Stimulated activated CD8-positive, alpha-beta memory T cell treated with anti-CD3 and anti-CD28 coated beads, Interleukin-2, amount 100 ng/mL, for 48 hours (primary cell): ENCODE measurements at places on chromosomes 5 and 9.

DNA sequence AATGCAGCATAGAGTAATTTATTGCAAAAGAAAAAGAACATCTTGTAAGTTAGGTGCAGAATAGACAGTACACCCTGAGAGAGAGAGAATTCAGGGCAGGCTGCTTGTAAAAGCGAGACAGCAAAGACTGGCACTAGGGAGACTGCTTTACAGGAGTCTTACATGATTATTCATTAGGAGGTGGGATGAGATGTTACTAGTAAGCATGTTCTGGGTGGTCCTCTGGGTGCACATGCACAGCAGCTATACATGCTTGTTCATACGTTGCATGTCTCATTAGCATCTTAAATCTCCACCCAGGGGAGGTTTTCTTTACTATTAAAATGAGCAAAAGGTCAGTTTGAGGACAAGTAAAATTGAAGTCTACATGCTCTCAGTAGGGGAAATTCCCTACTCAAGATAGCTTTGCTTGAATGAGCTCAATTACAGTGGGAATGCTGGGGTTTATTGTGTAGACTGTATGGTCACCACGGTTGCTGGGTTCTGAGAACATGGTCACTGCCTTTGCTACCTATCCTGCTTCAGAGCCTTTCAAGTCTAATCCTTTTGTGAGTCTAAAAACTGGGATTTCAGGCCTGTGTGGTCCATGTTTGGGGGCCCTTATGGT, 60.6 kb downstream of the RGS7BP start:
- DNase-seq, result no peak

- no peak for DNase-seq
Observed at GRCh38 chr9:107488375-107489143, 1.0 kb downstream of the KLF4 start.

- DNase-seq, result no peak
Observed at GRCh38 chr9:96084331-96084734, 208.8 kb downstream of the ERCC6L2 start.

GRCh38 chr5:103436656-103437055, 125.9 kb downstream of the NUDT12 start:
- no peak for DNase-seq

DNA sequence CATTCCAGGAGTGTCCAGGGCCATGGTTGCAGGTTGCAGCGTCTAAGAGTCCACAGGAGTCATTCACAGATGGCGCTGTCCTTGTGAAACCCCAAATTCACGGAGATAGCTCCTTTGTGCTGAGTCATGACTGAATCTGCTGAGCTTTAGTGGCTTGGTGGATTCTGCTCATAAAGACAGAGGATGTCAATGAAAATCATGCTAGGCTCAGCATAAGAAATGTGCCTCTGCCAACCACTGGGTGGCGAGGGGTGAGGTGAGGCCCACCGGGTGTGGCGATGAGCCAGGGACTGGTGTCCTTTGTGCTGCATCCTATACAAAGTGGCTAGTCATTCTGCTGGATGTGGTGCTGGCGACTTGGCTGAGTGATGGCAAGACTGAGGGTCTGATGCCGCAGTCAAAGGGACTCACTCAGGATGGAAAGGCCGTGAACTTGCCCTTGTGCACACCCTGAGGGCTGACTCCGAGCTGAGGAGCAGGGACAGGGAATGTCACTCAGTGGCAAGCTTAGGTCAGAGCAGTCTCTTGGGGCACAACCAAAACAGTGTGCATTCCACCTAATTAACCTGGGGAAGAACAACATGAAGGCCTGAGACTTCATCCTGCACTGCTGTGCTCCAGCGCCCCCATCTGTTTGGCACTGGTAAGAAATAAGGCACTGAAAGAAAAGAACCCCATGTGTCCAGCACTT, 71.5 kb downstream of the DAP start:
- peak; percentile 8 for DNase-seq

DNA sequence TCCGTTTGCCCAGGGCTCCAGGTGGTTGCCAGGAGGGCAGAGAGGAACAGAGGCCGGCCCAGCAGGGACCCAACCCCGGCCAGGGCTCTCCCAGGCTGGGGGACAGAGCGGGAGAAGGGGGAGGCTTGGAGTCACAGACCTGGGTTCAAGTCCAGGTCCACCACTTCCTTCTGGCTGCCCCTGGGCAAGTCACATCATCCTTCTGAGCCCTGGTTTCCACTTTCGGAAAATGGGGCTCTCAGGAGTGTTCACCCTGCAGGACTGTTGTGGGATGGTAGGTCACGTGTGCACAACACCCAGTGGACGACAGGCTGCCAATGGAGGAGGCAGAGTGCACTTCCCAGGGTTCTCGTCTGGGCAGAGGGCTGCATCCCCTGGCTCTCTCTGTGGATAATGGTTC, 245.4 kb downstream of the PBX3 start:
- DNase-seq, result no peak

GRCh38 chr9:83456226-83456625, 82.0 kb downstream of the FRMD3 start:
- DNase-seq, result no peak

DNA sequence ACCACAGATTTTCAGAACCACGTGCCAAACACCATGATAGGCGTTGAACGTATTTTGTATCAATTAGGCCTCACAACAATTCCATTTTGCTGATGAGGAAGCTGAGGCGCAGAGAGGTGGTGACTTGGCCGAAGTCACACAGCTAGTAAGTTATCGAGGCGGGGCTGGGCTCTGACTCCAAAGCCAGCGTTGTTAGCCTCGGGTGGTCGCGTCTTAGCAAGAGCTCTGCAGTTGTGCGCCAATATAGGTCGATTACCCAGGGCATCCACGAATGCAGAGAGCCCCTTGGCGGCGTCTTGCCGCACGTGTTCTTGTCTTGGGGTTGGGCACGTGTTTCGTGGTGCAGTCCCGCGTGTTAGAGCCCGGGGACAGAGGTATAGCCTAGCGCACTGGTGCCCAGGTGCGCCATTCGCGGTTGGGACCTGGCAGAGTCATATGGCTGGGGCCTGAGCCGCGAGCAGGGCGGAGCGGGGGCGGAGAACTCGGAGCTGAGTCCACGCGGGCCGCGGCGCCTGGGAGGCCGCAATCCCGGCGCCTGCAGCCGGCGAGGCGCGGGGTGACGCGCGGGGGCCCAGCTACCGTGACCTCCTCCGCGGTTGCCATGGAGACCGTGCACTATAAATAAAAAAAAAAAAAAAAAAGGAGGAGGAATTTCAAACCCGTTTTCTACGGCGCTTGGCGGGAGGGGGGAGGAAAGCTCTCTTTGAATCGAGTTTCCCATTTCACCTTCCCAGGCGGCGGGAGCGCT, 62.3 kb downstream of the CXXC5 start:
- peak; percentile 30 for DNase-seq

DNA sequence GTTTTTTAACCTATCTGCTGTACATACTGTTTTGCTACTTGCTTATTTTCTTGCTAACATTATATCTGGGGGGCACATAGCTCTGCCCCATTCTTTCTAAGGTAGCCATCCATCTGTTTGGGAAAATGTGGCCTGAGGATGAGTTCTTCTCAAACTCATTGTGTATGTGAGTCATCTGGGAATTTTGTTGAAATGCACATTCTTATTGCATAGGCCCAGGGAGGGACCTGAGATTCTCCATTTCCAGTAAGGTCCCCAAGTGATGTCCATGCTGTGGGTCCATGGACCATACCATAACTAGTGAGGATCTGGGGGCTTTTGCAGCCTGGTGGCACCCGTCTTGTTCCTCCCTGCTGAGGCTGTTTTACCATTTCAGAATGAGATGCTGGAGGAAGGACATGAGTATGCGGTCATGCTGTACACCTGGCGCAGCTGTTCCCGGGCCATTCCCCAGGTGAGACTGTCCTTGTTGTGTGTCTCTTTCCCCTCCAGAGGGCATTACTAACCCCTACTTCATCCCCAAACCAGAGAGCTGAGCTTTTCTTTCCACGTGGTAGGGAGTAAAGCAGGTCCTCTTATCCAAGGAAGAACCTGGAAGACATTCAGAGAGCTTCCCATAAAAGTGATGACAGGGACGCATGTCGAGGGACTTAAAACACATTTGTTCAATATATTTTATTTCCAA, 28.6 kb downstream of the CYFIP2 start:
- no peak for DNase-seq

- DNase-seq, result no peak
Observed at GRCh38 chr5:32713770-32714381, 2.8 kb downstream of the NPR3 start.

GRCh38 chr9:96061293-96061987, 185.9 kb downstream of the ERCC6L2 start:
- DNase-seq, result no peak

DNA sequence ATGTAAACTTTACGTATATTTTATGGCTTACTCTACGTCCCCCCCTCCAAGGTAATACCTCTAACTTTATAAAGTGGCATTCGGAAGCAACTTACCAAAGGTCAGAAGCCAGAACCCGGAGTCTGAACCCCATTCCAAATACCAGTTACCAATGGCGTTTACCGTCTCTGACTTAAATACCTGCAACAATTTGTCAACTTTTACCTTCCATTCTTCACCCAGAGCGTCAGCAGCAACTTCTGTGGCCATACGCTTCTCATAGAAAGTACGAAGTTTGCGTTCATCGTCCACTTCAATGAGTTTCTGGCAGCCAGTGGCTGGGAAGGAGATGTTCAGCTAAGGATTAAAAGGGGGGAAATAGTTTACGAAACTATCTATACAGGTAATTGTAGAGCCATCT, 753 bp downstream of the RPS6 start:
- no peak for DNase-seq

- DNase-seq, result no peak
Observed at GRCh38 chr5:407051-407450, 35.9 kb upstream of the EXOC3 start.

GRCh38 chr5:177309351-177310191, 2.1 kb downstream of the MXD3 start:
- peak; percentile 66 for DNase-seq

DNA sequence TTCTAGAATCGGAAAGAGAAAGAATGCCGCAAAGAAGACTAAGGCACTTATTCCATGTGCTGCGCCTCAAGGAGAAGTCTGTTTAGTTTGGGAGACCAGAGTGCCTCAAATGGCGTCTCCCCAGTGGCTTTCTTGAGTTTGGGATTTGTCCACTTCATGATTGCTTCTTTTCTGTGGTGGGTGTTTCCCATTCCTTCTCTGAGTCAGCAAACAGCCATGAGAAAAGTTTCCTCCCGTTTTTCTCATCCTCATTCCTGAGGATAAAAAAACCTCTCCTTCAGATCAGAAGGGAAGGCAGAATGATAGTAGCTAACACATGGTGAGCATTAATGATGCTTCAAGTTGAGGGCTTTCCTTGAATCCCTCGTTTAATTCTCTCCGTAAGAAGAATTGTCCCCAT, 275.9 kb upstream of the WWC1 start:
- no peak for DNase-seq

GRCh38 chr5:157267761-157268480, 2.0 kb downstream of the CYFIP2 start:
- DNase-seq, result no peak

DNA sequence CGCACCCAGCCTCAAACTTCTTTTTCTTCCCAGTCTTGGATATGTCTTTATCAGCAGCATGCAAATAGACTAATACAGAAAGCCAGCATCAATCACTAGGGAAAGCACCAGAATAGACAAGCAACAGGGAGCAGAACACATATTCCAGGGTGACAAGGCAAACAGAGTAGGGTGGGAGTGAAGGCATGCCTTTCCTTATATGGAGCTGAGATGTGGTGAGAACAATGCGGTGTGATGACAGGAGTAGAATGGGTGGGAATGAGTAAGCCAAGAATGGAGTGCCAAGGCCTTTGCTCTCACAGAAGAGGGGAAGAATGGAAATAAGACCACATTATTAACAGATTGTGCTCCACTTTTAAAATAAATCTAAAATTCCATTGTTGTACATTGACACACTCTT, 115.6 kb downstream of the CETN3 start:
- no peak for DNase-seq

DNA sequence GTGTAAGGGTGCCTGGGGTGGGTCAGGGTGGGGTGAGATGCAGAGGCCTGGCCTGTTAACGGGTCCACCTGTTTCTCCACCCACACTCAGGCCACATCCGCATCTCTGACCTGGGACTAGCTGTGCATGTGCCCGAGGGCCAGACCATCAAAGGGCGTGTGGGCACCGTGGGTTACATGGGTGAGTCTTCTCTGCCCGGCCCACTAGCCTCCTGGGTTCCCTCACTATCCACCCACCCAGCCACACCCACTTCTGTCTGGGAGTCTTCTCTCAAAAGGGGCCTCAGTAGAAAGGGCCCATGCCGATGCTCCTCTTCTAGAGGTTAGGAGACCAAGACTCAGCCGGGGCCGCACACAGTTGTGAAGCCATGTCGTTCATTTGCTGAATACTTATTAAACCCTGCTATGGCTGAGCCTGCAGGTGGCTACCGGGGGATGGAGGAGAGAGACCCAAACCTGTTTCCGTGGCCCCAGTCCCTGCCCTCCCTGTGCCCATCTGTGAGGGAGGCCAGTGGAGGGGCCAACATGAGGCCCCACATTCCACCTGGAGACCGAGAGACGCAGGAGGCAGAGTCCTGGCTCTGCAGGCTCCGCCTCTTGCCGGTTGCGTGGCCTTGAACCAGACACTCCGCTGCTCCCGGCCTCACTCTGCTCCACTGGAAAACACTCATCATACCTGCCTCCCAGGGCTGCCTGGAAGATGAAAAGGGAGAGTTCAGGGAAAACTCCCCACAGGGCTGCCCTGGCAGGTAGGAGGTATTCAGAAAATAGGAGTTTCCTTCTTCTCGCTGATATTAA, 8.7 kb downstream of the GRK6 start:
- DNase-seq, result no peak

- DNase-seq, result no peak
Observed at GRCh38 chr9:7289773-7290172, 509.8 kb downstream of the DMAC1 start.

DNA sequence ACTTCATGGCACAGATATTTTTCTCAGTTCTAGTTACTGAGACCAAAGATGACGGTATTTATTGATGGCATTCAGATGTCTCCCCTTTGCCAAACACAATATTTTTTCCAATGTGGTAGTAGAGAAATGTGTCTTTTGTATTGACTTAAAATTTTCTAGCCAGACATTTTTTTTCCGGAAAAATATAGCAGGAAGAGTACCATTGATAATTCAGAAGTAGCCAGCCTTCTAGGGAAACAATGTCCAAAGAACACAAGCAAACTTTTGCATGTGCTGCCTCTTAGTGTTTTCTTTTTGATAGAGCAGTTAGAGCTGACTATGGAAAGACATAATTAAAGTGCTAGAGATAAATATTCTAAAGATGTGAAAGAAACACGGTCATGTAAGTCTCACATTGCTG, 231.4 kb downstream of the MARCHF11 start:
- no peak for DNase-seq

- DNase-seq, result peak; percentile 53
Observed at GRCh38 chr5:177434437-177434836, 8.0 kb downstream of the GRK6 start.
